ENCODE measurements at places on chromosomes 2 and 18.

- DNase-seq, result no peak
Measured at GRCh38 chr2:170465241-170465640, 249.9 kb upstream of the SP5 start.

- no peak for DNase-seq
Measured at GRCh38 chr2:47631306-47631705, 151.6 kb upstream of the MSH6 start.

DNA sequence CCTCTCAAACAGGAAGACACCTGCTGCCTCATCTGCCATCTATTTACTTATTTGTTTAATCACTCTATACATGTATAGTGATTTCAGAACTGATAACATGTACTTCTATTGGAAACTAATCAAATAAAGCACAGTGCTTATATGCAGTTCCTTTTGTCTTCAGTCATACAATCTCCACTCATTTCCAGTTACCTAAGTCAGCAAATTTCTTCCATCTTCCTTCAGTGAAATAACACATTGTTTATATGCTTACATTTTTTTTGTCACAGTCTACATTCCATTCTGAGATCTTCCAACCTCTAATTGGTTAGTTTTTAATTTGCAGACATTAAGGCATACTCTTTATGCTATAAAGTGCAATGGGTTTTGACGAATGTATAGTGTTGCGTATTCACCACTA lies 300.6 kb downstream of the NAPG start:
- DNase-seq, result no peak

DNA sequence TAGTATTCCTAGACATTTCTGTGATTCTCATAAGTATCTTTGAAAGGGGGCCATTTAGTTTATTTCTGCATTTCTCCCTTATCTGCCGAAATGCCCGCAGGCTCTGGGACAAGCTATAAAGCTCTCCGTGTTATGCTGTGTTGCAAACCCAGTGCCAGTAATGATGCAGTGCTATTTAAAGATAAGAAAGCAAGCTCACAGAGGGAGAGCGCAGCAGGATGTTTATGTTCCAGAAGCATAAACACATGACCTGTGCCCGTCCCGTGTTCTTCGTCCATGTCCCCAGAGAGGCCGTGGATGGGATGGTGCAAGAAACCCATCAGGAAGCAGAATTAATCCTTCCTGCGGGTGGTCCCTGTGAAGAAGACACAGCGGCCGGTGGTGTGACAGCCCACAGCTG lies 99.4 kb downstream of the NEDD4L start:
- no peak for DNase-seq

DNA sequence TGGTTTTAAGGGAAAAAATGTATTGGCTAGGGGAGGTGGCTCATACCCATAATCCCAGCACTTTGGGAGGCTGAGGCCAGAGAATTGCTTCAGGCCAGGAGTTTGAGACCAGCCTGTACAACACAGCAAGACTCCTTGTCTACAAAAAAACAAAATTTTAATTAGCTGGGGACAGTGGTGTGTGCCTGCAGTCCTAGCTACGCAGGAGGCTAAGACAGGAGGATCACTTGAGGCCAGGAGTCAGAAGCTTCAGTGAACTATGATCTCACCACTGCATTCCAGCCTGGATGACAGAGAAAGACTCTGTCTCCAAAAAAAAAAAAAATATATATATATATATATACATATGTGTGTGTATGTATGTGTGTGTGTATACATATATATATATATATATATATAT lies 18.5 kb downstream of the CCDC88A start:
- no peak for DNase-seq

DNA sequence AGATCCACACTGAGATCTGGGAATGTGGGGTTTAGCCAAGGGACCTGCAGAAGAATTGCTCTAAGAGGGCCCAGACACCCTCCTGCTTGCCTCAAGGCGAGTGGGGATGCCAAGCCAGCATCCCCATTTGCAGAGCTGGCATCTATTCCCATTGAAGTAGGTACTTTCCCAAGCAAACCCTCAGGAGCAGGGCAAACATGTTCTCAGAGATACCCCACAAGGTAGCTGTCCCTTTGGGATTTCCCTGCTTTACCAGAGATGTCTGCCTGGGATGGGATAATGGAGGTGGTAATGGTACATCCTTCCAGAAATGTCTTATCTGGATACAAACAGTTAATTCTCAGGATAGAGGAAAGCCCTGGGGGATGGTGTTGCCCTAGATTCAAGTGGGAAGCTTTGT lies 51.2 kb downstream of the GYPC start:
- DNase-seq, result no peak

DNA sequence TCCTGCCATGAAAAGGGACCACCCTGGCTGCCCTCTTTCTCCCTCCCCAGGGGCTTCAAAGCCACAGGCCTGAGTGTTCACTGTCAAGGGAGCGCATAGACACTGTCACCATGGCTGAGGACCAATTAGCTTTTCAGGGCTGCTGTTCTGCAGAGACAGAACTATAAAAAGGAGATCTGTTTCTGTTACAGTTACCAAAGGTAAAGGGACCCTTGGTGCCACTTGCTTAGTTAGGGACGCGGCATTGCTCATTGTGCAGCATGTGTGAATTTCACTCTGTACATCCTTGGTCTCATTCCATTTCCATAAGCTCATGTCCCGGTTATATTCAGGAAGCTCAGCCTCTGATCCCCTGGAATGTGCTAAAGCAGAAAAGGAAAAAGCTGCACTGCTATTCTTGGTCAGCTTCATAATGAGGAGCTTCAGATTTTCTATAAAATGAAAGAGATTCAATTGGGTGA lies 55.5 kb upstream of the RNF152 start:
- no peak for DNase-seq

DNA sequence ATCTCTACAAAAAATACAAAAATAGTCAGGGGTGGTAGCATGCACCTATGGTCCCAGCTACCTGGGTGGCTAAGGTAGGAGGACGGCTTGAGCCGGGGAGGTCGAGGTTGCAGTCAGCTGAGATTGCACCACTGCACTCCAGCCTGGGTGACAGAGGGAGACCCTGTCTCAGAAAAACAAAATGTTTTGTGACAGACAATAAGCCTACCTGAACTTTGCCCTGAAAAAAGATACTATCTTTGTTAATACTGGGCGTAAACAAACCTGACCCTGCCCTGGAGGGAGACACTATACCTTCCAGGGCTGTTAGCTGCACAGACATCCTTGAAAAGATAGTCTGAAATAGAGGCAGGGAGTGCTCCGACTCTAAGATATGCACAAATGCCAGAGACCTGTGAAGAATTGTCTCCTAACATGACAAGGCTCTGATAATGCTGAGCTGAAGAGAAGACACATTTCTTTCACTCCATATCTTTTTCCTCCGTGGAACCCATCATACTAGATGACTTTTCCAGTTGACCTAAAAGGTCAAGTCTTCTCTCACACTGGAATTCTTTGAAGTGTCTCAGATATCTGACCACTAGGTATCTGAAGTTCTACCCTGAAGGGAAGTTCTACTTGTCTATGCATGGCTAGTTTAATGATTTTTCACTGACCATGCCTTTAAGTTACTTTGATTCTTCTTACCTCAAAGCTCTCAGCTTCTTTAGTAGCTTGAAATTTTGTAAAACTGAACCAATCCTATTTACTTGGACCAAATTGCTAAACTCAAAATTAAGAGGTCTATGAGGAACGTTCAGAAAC lies 20.9 kb upstream of the HK2 start:
- DNase-seq, result no peak

DNA sequence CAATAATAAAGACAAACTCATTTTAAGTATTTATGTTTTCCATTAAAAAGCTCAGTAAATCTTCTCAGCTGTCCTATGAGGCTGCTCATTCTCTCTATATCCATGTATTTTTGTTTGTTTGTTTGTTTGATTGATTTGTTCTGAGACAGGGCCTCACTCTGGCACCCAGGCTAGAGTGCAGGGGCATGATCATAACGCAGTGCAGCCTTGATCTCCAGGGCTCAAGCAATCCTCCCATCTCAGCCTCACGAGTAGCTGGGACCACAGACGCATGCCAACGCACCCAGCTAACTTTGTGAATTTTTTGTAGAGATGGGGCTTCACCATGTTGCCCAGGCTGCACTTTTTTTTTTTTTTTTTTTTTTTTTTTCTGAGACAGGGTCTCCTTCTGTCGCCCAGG lies 5.6 kb downstream of the STRN start:
- DNase-seq, result no peak

- DNase-seq, result no peak
Measured at GRCh38 chr2:133791191-133791590, 222.9 kb upstream of the NCKAP5 start.

GRCh38 chr2:204431529-204431928 lies 113.7 kb upstream of the PARD3B start:
- no peak for DNase-seq

GRCh38 chr2:221573430-221574230 lies 1.5 kb upstream of the EPHA4 start:
- DNase-seq, result peak; percentile 93

- DNase-seq, result no peak
Measured at GRCh38 chr18:470661-471501, 29.6 kb downstream of the COLEC12 start.

Data from right hindlimb (tissue), 1 donor.